DMS53 (cell line): ENCODE measurements at places on chromosomes 7 and 10.

- DNase-seq = no peak
Measured at GRCh38 chr7:29099896-29100847, 46.2 kb downstream of the CPVL start.

- peak; percentile 96 for DNase-seq
Measured at GRCh38 chr7:115038158-115038557, 116.3 kb downstream of the MDFIC start.

- DNase-seq = no peak
Measured at GRCh38 chr7:121940918-121941317, 68.0 kb downstream of the PTPRZ1 start.

- DNase-seq = no peak
Measured at GRCh38 chr10:21052709-21053104, 155.6 kb upstream of the NEBL start.

- peak; percentile 11 for DNase-seq
Measured at GRCh38 chr10:99484626-99485581, 47.8 kb upstream of the NKX2-3 start.

- no peak for DNase-seq
Measured at GRCh38 chr7:134004829-134005505, 122.2 kb upstream of the LRGUK start.

DNA sequence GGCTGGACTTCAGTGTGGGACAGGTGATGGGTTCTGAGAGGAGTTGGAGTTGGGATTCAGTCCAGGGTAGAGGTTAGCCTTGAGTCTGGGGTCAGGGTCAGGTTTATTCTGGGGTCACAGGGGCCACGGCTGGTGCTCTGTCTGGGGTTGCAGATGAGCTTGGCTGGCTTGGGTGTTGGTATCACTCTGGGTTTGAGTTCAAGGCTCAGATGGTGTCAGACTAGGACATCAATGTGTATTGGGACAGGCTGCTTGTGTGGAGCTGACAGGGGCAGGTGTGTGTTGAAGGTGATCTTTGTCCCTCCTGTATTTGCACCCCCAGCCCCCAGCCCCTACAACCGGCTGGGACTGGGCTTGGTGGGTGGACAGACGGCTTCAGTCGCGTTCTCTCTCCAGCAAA lies 26.8 kb downstream of the TMEM270 start:
- no peak for DNase-seq

GRCh38 chr7:107890493-107890961 lies 456 bp upstream of the DLD start:
- no peak for DNase-seq

DNA sequence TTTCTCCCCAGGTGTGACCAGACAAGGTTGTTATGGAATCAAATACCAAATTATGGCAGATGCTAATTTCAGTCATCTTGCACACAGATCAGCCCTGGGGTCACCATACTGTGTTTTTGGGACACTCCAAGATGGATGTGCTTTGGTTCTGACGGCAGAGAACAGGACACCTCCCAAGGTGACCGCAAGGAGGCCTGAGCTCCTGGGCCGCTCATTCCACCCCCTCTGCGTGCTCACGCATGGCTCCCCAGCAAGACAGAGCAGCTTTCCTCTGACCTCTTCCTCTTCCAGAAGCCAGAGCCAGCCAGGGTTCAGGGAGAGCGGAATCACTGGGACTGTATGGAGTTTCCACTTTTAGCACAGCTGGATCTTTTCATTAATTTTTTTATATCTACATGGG lies 402.8 kb downstream of the DNAJB6 start:
- DNase-seq = no peak

- no peak for DNase-seq
Measured at GRCh38 chr10:77079592-77080300, 557.9 kb downstream of the KCNMA1 start.

GRCh38 chr7:154431045-154431444 lies 378.8 kb downstream of the DPP6 start:
- no peak for DNase-seq

DNA sequence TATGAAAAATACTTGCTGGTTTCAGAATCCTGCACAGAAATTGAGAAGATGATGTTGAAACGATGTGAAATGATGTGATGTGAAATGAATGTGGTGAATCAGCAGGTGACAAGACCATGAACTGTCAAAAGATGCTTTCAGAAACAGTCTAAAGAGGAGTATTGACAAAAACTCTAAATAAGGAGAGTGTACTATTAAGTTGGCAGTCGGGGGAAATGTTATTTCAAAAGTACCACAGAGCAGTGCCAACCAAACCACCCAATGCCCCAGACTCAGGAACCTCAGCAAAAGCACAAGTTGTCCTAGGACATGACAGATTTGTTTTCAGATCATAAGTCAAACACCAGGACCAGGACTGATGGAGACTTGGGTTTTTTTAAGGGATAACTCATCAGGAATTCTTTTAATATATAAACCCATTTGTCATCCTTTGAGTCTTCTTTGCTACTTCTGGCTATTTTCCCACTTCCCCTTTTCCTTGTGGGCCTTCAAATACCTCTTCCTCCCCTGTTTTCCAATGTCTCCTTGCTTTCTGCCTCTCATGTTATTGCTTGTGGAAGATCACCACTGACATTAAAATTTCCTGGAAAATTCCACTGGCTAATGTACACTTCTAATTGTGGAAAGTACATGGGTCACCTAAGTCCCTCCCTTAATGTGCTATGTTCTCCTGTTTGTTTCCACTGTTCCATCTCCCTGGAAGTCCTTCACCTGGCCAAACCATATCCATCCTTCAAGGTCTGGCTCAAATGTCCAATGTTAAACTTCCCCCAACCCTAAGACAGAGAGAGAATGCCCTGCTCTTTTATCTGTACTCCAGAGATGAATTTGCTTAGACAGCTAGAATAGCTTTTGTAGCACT lies 10.2 kb upstream of the PPP1R3C start:
- no peak for DNase-seq
